NCI-H510A treated with DMSO at 0.1 percent for 48 hours (cell line): ENCODE measurements at places on chromosomes 2 and 18.

DNA sequence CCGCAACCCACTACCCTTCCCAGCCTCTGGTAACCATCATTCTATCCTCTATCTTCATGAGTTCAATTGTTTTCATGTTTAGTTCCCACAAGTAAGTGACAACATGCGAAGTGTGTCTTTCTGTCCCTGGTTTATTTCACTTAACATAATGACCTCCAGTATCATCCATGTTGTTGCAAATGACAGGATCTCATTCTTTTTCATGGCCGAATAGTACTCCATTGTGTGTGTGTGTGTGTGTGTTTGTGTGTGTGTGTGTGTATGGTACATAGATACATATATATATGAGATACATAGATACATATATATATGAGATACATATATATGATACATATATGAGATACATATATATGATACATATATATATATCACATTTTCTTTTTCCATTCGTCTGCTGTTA lies 196.3 kb upstream of the STK17B start:
- no peak for DNase-seq

DNA sequence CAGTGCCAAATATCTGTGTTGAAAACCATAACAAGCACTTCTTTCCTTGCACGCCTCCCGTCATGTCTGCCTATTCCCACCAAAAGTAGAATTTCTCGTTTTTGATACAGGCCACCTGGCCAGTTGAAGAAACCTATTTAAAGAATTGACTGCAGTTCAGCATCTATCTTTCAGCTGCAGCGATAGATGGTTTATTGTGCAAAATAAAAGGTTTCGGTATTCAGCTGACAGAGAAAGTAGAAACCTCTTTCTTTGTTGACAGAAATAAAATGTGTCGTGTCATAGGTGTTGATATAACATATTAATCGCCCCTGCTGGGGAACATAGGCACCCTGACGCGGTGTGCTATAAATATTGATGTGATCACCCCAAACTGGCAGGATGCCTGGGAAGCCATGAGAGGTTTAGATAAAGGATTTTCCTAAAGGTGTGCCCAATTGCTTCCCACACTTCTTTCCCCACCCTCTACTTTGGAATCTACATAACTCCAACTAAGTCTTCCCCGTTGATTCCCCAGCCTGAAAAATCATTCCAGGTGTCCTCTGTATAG lies 570.4 kb downstream of the CCDC85A start:
- no peak for DNase-seq

- no peak for DNase-seq
Observed at GRCh38 chr2:42342061-42342794, 18.8 kb downstream of the COX7A2L start.

DNA sequence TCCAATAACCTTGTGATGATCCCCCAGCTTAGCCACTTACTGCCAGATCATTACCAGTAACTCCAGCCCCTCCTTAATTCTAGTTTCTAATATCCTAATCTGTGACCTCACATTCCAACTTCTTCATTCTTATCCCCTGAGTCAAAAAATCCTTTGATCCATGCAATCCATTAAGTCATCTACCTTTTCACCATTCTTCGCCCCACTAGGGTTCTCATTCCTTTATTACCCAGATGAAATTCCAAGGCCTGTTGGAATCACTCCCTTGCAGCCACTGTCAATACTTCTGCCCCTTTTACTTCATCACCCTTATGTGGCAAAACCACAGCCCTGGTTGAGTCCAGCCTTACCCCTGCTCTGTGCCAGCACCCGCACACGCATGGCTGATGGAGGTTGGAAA lies 20.3 kb upstream of the IL36G start:
- DNase-seq, result no peak

- DNase-seq, result peak; percentile 65
Observed at GRCh38 chr18:27057519-27058234, 127.4 kb downstream of the CHST9 start.

- no peak for DNase-seq
Observed at GRCh38 chr2:173764094-173764493, 201.1 kb downstream of the SP3 start.

DNA sequence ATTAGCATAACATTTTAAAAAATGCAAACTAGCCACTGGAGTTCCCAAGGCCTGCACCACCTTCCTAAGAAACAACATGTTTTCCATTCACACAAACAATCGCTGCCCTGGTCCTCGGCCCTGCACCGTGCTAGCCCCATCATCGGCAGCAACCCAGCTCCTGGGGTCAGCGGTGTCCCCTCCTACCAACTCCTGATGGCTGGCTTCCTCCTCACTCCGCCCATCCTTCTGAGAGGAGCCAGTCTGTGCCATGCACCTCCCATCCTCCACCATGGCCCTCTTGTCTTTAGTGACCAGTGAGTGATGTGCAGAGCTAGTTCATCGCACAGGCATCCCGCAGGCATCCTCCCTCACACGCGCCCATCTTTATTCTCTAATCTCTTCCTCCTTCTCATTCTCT lies 81.9 kb downstream of the LONRF2 start:
- DNase-seq, result no peak

- no peak for DNase-seq
Observed at GRCh38 chr2:213232649-213233437, 51.4 kb upstream of the SPAG16 start.

GRCh38 chr2:184452907-184453306 lies 145.4 kb upstream of the ZNF804A start:
- no peak for DNase-seq

DNA sequence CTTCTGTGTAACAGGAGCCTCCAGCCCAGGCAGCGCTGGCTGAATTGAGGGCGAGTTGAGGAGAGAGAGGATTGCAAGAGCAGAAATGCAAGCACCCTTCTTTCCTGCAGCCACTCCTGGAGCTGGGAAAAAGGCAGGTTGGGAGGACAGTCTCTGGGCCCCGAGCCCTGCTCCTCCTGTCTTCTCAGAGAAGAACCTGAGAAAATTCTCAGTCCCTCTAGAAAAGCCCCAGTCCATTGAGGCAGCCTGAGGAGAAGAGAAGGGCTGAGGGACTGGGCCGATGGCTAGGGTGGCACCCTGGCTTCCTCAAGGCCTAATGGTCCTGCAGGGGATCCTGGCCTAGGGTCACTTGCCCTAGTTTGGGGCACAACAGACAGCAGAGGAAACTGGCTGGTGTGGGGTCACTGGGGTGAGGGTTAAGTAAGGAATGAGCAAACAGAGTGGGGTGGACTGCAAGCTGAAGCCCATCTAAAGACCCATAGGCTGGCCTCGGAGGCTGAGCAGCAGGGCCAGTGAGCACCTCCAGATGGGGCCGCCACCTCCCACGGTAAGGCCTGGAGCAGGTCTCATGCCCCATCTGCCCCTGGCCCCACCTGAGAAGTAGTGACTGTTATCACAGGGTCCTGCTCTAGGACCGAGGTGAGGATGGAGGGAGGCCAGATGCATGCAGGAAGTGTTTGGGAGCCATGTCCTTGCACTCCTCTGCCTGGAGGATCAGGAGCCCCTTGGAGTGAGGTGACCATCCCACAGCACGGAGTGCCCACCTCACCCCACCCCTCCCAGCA lies 12.4 kb downstream of the CIB4 start:
- no peak for DNase-seq

DNA sequence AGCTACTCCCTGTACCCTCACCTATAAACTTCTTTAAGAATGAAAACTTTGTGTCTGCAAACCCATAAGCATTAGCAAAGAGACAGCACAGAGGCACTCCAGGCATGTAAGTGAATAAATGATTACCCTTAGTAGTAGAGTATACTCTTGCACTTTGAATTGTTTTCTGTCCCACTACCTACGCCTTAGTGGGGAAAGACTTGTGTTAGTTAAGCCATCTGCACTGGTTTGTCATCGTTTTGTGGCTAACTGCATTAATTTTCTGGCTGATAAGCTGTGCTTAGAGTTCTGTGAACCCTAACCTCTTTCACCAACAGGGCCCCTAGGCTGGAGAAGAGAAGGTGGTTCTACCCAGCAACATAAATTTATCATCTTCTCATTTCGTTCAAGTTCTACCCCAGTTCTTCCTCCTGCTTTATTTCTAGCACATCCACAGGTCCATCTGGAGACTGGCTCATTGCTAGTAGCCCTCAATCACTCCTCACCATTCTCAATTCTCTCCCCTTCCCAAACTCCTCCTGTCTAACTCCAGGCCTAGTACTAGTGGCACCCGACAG lies 710 bp downstream of the LMAN2L start:
- no peak for DNase-seq

DNA sequence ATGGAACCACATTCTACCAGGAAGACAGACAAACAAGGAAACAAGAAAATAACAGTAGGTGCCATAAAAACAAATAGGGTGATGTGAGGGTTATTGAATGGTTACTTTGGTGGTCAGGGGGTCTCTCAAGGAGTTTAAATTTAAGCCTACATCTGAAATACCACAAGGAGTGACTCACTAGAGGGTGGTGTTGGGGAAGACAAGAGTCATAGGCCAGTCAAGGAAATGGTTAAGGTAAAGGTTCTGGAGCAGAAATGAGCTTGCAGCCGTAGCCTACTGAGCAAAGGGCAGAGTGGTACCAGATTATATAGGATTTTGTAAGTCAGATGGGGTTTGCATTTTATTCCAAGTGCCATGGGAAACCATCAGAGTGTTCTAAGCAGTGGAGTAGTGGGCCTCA lies 135.6 kb upstream of the DAPL1 start:
- DNase-seq, result no peak

DNA sequence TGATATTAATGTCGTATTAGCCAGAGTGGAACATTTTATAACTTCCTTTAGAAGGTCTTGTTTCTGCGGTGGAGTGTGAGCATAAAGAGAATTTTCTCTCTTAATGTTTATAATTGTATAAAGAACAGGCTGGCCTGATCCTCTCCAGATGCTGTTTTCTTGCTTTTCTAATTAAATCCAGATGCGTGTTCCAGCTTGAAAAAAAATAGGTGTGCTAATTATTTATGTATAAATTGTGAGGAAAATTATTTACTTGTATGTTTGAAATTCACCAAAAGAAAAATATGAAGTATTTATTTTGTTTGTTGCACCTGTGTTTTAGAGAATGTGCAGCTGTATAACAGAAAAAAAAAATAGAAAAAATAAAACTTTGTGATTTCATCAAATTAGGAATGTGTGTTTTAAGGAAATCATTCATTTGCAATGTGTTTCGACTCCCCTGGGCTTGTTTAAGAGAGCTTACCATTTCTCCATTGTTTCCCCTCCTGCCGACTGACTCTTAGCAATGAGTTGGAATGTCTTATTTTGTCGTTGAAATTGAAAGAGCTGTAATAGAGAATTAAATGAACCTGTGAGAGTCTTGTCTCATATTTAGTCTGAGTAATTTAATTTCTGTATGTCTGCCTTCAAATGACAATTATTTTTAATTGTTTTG lies 220.1 kb upstream of the NXPH2 start:
- DNase-seq, result no peak

DNA sequence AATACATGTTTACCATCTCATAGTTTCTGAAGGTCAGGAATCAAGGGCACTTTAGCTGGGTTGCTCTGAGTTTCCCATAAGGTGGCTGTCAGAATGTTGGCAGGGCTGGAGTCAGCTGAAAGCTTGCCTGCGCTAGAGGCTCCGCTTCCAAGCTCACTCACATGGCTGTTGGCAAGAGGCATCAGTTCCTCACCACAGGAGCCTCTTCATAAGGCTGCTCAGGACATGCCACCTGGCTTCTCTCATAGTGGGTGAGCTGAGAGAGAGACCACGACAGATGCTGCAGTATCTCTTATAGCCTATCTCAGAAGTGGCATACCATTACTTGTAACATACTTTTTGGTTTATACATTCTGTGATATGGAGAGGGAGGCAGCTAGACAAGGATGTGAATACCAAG lies 7.2 kb downstream of the HADHB start:
- no peak for DNase-seq

- no peak for DNase-seq
Observed at GRCh38 chr18:3192286-3192685, 27.5 kb downstream of the MYOM1 start.

DNA sequence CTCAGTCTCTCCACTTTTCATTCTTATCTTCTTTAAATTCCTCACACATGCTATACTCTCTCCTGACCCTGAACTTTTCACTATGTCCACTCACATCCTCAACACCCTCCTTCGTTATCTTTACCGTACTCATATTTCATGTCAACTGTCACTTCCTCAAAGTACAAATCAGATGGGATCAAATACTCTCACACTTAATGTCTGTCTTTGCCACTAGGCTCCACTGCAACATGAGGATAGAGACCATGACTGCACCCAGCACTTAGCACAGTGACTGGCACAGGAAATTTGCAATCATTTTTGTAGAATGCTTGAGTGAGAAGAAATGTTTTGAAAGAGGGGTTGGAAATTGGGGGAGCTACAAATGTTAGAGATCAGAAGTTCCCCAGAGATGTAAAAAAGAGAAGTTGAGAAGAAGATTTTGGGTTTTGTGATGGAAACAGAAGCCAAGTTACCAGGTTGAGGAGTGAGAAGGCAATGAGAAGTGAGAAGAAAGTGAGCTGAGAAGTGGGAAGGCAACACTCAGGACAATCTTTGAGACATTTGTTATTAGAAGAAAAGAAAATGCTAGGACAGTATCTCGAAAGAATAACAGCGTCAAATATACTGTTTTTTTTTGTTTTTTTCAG lies 87.0 kb downstream of the CCDC141 start:
- no peak for DNase-seq

DNA sequence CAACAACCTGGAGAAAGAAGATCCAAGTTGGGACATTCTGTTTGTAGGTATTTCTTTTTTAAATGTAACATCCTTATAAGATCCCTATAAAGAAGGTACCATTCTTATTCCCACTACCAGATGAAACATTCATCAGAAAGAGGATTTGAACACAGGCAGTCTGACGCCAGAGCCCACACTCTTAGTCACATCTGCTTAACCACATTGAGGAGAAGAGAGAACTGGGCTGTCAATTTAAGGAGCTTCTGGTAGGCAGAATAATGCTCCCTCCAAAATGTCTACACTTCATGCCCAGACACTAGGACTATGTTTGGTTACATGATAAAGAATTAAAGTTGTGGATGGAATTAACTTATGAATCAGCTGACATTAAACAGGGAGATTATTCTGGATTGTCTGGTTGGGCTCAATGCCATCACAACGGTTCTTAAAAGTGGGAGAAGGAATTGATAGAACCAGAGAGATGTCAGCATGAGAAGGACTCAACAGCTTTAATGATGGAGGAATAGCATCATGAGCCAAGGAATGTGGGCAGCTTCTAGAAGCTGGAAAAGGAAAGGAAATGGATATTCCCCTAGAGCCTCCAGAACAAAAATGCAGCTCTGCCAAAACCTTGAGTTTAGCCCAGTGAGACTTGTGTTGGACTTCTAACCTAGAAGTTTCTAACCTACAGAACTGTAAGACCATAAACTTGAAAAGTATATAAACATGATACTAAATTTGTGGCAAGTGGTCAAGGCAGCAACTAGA lies 82.2 kb downstream of the KLF7 start:
- DNase-seq, result no peak

GRCh38 chr2:163407296-163407695 lies 328.5 kb downstream of the FIGN start:
- DNase-seq, result peak; percentile 44

DNA sequence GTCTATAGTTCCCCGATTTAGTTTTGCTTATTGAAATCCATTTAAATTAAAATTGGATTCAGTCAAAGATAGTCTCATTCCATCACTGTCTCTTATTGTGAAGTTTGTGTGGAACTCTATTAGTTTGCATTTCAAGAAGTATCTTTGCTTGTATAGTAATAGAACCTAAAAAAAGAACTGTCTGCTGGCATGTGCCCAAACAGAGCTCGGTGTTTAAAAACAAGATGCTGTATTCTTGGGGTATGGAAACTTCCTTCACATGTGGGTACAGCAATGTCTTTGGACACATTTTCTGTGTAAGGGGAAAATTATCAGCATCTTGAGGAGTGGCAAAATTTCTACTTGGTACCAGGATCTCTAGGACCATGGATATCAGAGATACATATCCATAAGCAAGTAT lies 292.6 kb downstream of the PLCL1 start:
- no peak for DNase-seq

- no peak for DNase-seq
Observed at GRCh38 chr2:129905664-129906081, 73.8 kb upstream of the RAB6C start.
